ENCODE measurements at places on chromosomes 1 and 21.
A peak's percentile ranks its signal among the peaks of the same experiment; 100 is the strongest.

- no peak for DNase-seq
These were observed 142.1 kb downstream of the DHRS3 start for GRCh38 chr1:12475947-12476346.

DNA sequence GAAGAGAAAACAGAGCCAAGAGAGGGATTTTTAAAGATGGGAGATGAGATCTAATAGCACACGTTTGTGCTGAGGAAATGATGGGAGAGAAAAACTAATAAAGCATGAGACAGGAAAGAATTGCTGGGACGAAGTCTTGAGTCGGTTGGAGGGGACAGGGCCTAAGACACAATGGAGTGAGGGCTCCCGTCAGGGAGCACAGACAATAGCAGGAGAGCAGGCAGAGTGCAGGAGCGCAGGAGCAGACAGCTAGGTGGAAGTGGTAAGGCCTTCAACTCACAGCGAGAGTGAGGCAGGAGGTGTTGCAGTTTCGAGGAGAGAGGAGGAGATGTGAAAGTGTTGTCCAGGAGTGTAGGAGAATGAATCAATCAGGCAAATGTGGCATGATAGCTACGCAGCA is 59.9 kb upstream of the SOX13 start:
- DNase-seq: no peak

DNA sequence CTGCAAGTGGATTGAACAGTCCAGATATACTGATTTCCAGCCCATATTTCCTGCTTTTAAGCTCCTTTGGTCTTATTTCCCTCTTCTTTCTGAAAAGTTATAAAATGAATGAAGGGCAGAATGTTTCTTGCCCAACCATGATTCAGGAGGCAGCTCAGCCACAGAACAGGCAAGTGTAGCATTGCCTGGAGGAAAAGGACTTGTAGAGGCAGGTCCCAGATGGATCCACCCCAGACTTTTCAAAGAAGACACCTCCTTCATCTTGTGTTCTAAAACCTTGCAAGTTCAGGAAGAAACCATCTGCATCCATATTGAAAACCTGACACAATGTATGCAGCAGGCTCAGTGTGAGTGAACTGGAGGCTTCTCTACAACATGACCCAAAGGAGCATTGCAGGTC is at the start of gene CLCA2:
Gene CLCA2 (plus strand): TSS at position 299 of the 400 bp plus-strand sequence. CDS start 77 bp downstream, at position 376.
- no peak for DNase-seq

GRCh38 chr1:159829273-159829634 is 2.6 kb downstream of the SLAMF8 start:
- no peak for DNase-seq

- DNase-seq: peak; percentile 3
These were observed 74.3 kb upstream of the COG2 start for GRCh38 chr1:230568008-230568407.

GRCh38 chr1:235843461-235843961 is 23.2 kb downstream of the LYST start:
- no peak for DNase-seq
